CD4-positive, alpha-beta T cell treated with Interleukin-4 for 1 hour (primary cell): ENCODE measurements at places on chromosomes 3 and 15.

- no peak for DNase-seq
Measured at GRCh38 chr3:179697736-179698332, 45.0 kb downstream of the USP13 start.

DNA sequence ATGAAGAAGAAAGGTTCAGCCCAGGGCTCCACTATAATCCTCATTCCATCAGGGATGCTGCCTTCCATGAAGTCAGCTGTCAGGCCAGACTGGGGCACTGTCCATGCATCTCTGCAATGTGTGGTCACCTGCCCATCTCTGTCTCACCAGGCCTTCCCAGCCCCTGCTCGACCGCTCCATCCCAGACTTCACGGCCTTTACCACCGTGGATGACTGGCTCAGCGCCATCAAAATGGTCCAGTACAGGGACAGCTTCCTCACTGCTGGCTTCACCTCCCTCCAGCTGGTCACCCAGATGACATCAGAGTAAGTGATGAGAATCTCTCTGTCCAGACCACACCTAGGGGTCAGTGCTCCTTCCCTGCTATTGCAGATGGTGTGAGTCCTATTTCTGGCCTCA lies 454.1 kb downstream of the EPHB1 start:
- DNase-seq = no peak

GRCh38 chr3:41106691-41107090 lies 92.6 kb upstream of the CTNNB1 start:
- DNase-seq = no peak

- no peak for DNase-seq
Measured at GRCh38 chr15:57537072-57537471, 54.6 kb upstream of the MYZAP start.

DNA sequence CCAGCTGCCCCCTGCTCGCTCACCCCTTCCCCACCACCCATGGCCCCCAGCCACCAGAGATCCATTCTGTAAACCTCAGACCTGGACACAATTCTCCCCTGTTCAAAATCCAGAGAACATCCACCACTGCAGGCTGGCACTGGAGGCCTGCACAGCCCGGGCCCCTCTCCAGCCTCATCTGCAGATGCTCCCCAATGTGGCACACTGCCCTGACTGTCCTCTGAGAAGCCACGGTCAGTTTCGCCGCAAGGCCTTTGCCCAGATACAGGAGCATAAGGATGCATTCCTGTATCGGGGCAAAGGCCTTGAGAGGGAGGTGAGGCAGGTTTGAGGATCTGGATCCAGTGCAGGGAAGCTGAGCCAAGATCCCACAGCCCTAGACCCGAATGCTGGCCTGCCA lies 175.4 kb upstream of the LINGO1 start:
- DNase-seq = no peak
